ENCODE measurements at places on chromosomes 12 and 14.

GRCh38 chr12:57119294-57120085, 8.3 kb upstream of the STAT6 start:
- no peak for DNase-seq

- no peak for DNase-seq
Observed at GRCh38 chr12:127496255-127496654, 770.7 kb upstream of the TMEM132C start.

- no peak for DNase-seq
Observed at GRCh38 chr12:91883811-91884210, 261.8 kb downstream of the BTG1 start.

DNA sequence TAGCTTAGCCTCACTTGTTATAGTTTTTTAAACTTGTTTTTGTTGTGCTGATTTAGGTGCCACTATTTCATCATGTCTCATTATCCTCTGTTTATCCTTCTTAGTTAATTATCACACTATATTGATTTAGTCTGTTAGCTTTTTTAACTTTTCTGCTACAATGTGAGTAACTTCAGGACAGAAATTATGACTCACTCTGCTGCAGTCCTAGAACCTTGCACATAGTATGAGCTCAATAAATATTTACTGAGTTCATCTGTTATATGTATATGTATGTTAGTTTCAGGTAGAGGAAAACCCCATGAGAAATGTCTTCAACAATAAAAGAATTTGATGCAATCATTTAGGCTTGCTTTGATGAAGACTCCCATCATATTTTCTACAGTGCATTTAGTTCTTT, 224.3 kb upstream of the NAV3 start:
- DNase-seq: no peak

DNA sequence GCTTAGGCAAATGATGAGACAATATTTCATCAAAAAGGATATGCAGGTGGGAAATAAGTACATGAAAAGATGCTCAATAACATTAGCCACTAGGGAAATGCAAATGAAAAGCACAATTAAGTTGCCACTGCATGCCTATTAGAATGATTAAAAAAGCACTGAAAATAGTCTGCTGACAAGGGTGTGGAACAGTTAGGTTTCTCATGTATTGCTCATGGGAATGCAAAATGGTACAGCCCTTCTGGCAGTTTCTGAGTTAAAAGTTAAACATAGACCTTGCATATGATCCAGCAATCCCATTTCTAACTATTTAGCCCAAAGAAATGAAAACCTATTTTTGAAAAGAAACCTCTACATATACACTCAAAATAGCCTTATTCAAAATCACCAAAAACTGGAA, 393.0 kb downstream of the BMP4 start:
- DNase-seq: no peak

- DNase-seq: no peak
Observed at GRCh38 chr12:2240390-2240789, 187.6 kb downstream of the CACNA1C start.

DNA sequence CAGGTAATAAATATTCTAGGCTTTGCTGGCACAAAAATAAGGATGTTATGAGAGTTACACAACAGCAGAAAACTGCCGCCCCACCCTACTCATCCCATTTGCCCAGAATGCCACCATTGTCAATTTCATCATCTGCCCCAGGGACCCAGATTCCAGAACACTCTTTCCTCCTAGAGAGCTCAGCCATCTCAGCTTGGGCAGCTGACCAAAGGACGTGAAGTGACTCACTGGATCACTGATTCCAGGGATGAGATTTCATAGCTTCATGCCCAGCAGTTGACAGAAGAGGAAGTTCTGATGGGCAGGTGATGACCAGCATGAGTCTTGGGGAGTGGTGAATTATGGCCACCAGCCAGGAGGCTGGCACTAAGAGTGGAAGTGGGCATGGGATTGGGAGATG, 450.3 kb downstream of the RMST start:
- DNase-seq: no peak
